SW 1271 (cell line): ENCODE measurements at places on chromosomes 2 and 18.

- no peak for DNase-seq
Measured at GRCh38 chr18:80132180-80132812, 23.2 kb downstream of the ADNP2 start.

DNA sequence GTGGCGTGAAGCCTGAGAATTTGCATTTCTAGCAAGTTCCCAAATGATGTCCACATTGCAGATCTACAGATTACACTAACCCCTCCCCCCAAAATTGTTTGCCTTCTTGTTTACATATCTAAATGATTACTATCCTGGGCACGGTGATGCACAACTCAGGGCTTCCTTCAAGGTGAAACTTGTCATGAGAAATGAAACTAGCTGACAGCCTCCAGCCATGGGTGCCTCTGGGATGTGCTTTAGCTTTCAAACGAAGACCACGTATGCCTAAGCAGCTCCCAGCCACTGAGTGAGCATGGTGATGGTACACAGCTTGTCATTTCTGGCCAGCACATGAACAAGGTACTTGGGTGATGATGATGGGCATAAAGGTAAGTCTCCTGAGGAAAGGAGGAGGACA, 464.8 kb upstream of the DDX18 start:
- DNase-seq = no peak

GRCh38 chr18:65146482-65147021, 604.3 kb upstream of the CDH7 start:
- no peak for DNase-seq

GRCh38 chr2:167964650-167965413, 282.6 kb downstream of the STK39 start:
- DNase-seq = no peak

- no peak for DNase-seq
Measured at GRCh38 chr18:6069103-6069502, 173.8 kb upstream of the TMEM200C start.

DNA sequence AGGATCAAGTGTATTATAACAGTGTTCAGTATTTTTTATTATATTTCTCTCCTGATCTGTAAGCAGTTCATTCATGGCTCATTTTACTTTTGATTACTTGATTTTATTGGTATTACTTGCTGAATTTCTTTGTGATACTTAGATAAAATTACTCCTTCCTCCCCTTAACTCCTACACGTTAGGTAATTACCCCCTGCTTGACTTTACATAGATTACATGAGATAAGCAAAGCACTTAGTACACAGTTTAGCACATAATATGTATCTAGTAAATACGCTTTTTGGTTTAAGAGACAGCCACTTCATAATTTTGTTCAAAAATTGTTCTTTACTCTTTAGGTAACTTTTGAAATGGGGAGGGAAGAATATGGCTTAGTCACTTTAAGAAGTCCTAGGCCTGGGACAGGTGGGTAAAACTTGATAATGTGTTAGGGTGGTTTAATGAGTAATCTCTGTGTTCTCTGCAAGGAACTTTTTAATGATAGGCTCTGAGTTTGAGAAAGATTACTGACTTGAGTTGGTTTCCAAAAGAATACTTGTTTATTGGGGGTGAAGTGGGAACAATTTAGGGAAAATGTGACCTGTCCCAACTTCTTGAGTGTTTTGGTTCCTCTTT, 80.9 kb downstream of the NCOA1 start:
- no peak for DNase-seq

- no peak for DNase-seq
Measured at GRCh38 chr2:160033732-160034392, 28.6 kb downstream of the PLA2R1 start.
